ENCODE measurements at places on chromosomes 2 and 18.

GRCh38 chr18:70036168-70036567 is 88.5 kb upstream of the CD226 start:
- no peak for DNase-seq

- DNase-seq, result no peak
These were observed 491.9 kb upstream of the FANCL start for GRCh38 chr2:58732999-58733398.

DNA sequence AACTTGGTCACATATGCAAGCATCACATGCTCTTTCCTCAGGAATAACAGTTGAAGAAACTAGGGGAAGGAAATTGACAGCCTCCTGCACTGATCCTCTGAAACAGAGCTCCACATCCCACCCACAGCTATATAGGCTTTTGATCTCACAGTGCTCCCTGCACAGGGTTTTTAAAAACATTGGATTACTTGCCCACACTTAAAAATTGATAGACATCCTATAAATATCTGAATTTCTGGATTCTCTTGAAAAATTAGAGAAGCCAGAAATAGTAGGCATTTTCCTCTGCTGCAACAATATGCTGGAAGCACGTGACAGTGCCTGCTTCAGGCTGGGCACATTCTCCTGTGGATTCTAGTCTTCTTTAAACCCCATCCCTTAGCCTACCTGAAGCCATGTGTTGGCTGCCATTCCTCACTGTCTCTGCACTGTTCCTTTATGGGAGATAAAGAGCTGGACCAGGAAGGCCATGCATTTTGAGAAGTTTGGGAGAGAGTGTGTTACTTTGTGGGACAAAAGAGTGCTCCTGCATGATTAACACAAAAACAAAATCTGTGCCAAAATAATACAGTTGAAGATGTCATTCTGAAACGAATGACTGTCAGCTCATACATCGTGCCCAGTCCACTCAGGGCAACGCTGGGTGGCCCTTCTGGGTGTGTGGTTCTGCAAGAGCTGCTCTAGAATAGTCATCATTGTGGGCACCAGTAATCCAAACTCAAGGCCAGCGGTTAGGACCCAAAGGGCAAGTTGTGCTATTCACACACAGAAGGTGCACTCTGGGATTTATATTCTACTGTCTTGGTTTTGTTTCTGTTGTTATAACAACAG is 59.8 kb downstream of the GYPC start:
- DNase-seq, result no peak

- DNase-seq, result no peak
These were observed 47.0 kb downstream of the COBLL1 start for GRCh38 chr2:164794432-164795231.

DNA sequence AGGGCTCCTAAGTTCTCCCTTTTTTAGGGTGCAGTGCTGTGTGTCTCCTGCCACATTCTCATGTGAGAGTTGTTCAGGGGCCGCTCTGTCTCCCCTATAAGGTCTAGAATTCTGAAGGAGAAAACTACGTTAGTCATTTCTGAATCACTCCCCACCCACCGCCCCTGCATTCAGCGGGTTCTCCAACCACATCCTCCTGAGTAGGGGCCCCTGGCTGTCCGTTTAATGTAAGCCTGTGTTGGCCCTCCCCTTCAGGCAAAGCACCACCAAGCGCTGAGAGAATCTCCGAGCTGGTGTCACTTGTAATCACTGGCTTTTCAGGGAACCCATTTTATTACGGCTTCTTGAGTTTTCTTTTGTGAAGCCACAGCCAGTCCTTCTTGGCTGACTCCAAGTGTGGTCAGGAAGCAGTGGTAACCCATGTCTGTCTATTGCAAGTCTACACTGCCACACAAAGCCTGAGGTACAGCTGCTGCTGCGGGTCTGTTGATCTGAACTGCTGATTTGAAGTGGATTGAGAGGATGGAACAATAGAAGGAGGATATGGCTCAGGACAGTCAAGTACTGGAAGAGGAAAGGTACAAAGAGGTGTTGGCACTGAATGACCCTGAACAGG is 16.9 kb downstream of the LCT start:
- DNase-seq, result no peak

DNA sequence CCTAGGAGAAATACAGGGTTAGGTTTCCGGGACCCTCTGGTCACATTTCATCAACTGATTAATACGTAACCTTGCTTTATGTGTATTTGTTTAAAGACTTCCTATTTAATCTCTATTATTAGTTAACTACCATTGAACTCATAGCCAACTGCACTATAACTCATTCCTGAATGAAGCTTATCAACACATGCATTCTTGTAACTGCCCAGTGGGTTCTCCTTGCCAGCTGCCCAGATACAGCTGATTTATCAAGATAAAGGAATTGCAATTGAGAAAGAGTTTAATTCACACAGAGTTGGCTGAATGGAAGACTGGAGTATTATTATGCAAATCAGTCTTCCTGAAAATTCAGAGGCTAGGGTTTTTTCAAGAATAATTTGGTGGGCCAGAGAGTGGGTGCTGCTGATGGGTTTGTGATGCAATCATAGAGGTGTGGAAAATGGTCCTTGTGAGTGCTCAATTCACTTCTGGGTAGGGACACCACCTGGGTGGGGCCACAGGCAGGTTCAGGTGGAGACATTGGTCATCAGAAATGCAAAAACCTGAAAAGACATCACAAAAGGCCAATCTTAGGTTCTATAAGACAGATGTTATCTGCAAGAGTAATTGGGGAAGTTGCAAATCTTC is 21.1 kb upstream of the NOSTRIN start:
- DNase-seq, result no peak

DNA sequence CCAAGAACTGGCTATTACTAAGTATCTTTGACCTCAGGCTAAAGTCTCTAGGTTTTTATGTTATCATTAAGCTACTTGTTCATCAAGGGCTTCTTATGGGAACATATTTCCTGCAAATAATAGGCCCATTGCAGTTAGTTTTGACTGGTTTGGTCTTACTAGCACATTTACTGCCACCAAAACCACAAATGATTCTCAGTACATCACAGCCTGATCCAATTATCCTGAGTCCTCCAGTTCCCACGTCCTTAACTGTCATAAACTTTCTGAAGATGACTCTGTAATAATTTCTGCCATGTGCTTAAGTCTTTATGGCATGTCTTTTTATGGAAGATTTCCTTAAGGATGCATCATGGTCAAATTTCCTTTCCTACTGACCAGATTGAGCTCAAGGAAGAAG is 123.3 kb upstream of the TANK start:
- DNase-seq, result peak; percentile 90

DNA sequence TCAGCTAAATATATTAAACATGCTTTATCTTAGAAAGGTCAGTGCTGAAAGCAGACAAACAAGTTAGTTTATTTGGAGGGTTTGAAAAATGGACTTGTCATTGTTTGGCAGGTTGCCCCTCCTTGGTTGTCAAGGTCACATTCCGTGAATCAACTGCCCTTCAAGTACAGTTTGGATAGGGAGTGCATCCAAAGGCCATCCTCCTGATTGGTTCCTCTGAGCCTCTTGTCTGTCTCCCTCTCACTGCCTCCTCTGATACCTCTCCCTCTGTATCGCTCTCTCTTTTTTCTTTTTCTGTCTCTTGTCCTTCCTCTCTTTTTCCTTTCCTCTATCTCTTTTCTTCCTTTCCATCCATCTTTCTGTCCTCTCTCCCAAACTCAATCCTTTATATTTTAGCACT is 5.4 kb downstream of the ITGAV start:
- DNase-seq, result no peak

- no peak for DNase-seq
These were observed 359.3 kb downstream of the CMPK2 start for GRCh38 chr2:6506361-6506794.

- no peak for DNase-seq
These were observed 11.0 kb upstream of the UBE2F start for GRCh38 chr2:237955640-237956401.

GRCh38 chr2:219500135-219500534 is 1.4 kb downstream of the GMPPA start:
- DNase-seq, result no peak

- no peak for DNase-seq
These were observed 10.8 kb downstream of the PASK start for GRCh38 chr2:241138471-241138870.

DNA sequence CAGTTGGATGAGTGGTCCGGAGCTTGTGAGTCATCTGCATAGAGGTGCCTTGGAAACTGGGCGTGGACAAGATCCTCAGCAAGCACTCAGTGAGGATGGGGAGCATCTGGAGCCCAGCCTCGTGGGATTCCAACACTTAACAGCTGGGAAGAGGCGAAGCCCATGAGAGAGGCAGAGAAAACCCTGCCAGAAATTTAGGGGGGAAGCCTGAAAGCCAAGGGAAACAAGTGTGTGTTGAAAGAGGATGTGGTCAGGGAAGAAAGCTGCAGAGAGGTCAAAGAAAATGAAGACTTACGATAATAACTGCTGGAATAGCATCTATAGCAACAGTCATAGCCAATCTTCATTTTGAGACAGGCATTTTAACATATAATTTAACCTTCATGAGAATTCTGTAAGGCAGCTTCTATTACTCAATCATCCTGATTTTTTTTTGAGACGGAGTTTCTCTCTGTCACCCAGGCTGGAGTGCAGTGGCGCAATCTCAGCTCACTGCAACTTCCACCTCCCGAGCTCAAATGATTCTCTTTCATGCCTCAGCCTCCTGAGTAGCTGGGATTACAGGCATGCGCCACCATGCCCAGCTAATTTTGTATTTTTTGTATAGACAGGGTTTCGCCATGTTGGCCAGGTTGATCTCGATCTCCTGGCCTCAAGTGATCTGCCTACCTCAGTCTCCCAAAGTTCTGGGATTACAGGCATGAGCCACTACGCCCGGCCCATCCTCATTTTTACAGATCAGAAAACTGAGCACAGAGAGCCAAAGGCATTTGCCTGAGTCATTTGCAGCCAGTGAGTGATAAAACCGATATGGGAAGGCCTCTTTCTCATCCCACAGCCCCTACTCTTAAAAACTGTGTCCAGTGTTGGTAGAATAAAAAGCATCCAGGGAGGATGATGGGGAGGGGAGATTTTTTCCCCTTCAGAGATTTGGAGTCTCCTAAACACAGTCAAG is 214.4 kb upstream of the EPAS1 start:
- DNase-seq, result peak; percentile 99

GRCh38 chr2:205483095-205483494 is 199.2 kb upstream of the NRP2 start:
- DNase-seq, result no peak

DNA sequence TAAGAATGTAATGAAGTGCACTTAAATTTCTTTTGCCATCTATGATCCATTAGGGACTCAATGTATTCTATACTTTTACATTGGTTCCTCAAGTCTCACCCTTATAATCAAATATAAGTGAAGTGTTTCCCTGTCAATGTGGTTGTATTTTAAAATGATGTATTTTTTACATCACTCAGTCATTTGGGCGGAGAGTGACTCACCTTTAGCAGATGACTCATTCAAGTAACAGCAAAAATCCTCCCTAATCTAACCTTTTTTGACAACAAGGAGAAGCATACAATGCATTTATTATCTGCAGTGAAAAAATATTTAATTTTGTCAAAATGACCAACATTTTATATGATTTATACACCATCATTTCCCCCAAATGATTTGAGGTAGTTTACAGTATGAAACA is 94.4 kb downstream of the FANCL start:
- no peak for DNase-seq

GRCh38 chr2:214839464-214839863 is 30.0 kb upstream of the BARD1 start:
- no peak for DNase-seq

- DNase-seq, result peak; percentile 10
These were observed 108.9 kb downstream of the CLIP4 start for GRCh38 chr2:29223851-29224692.

- DNase-seq, result no peak
These were observed 4.1 kb downstream of the ZEB2 start for GRCh38 chr2:144515696-144516410.

- DNase-seq, result no peak
These were observed 119.9 kb downstream of the CTIF start for GRCh38 chr18:48658721-48659120.

GRCh38 chr2:230899287-230899686 is 25.8 kb downstream of the GPR55 start:
- DNase-seq, result no peak

DNA sequence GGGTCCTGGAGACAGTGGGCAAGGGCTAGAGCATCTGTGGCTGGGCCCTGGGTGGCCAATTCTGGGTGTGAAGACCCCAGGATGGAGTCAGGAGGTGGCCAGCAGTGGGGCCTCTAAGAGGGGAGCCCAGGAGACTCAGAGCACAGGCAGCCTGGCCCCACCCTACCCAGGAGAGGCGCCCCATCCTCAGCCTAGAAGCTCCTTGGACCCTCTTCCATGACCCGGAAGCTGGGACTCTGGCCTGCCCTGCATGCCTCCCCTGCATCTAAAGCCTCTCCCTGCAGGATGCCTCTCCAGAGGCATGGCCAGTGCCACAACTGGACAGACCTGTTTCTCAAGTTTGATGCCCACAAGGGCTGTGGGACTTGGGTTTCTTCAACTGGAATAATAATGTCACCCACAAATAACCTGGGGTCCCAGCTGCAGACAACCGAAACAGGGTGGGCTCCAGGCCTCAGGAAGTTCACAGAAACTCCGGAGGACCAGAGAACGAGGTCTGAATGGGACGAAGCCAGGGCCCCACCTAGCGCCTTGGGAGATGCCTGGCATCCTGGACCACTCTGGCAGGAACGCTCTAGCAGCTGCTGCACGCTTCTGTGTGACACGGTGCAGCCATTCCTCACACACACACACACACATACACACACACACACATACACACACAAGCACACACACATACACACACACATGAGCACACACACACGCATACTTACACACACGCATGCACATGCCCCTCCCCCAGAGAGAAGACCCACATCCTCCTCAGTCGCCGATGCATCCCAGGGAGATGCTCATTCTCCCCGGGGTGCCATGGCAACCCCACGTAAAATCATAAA is 16.4 kb downstream of the KCNIP3 start:
- no peak for DNase-seq

GRCh38 chr2:28623582-28624405 is 127.8 kb upstream of the PPP1CB start:
- no peak for DNase-seq

DNA sequence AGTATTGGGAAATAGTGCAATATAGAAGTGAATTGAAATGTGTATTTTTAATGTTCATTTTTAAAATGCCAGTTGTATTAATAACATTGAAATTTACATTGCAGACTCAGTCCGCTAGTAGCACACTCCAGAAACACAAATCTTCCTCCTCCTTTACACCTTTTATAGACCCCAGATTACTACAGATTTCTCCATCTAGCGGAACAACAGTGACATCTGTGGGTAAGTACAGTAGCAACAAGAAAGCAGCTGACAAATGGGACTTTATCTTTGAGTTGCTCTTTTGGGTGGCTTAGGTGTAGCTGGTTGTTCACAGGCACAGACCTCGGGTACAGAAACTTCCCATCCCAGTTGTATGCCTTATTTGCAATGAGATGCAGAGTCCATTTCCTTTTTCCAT is 118.2 kb upstream of the IL1R2 start:
- DNase-seq, result no peak

All from GM04504 (cell line).